ENCODE measurements at places on chromosomes 4 and X. TPM values are rescaled to one million over a fixed set of nuclear protein-coding genes. Genes with fewer than 3 reads are reported as not detected.

The GPR50 gene
- not detected for total RNA-seq

The MAP7D2 gene
- total RNA-seq, result 0.48 TPM

The SH2D1A gene
- total RNA-seq, result not detected

The ENAM gene
- total RNA-seq, result 6.6 TPM

The RWDD4 gene
- 33.5 TPM for total RNA-seq

The STIM2 gene
- total RNA-seq, result 4.9 TPM

The RHOH gene
- 0.68 TPM for total RNA-seq

The TMEM31 gene
- not detected for total RNA-seq

The ASMT gene
- not detected for total RNA-seq

The COX7B2 gene
- total RNA-seq, result not detected

The HSD17B13 gene
- not detected for total RNA-seq

The MAGT1 gene
- 26.1 TPM for total RNA-seq

The ANXA3 gene
- 11.8 TPM for total RNA-seq

The EDNRA gene
- 2.2 TPM for total RNA-seq

The REPS2 gene
- total RNA-seq, result 0.89 TPM

The CTSO gene
- total RNA-seq, result 4.2 TPM

The P2RY4 gene
- total RNA-seq, result 0.18 TPM

The GRIPAP1 gene
- 16.7 TPM for total RNA-seq

The GNRHR gene
- total RNA-seq, result not detected

The GPAT3 gene
- total RNA-seq, result 55.5 TPM

The CRMP1 gene
- total RNA-seq, result 0.39 TPM

The MSANTD1 gene
- 0.87 TPM for total RNA-seq

The EDA2R gene
- 0.54 TPM for total RNA-seq

The TRIM2 gene
- total RNA-seq, result 3.9 TPM

The PPEF1 gene
- 0.36 TPM for total RNA-seq

The RS1 gene
- not detected for total RNA-seq

The BRCC3 gene
- 16.8 TPM for total RNA-seq

The HPGDS gene
- total RNA-seq, result 0.71 TPM

The GJB1 gene
- total RNA-seq, result not detected

The USP17L19 gene
- total RNA-seq, result not detected

The PAGE4 gene
- total RNA-seq, result 0.81 TPM

The UBQLN2 gene
- 27.3 TPM for total RNA-seq

The CCNA2 gene
- 0.18 TPM for total RNA-seq

The PPP1R2C gene
- total RNA-seq, result not detected

The ACSL1 gene
- 302 TPM for total RNA-seq

The NCAPG gene
- 0.44 TPM for total RNA-seq

The SPOCK3 gene
- total RNA-seq, result not detected

The KIT gene
- total RNA-seq, result 1.8 TPM

All from psoas muscle (tissue), 8 donors.